ENCODE measurements at places on chromosomes 3 and 15. TPM values are rescaled to one million over a fixed set of nuclear protein-coding genes. Genes with fewer than 3 reads are reported as not detected.

ZNF662 gene
- total RNA-seq: not detected

DNA sequence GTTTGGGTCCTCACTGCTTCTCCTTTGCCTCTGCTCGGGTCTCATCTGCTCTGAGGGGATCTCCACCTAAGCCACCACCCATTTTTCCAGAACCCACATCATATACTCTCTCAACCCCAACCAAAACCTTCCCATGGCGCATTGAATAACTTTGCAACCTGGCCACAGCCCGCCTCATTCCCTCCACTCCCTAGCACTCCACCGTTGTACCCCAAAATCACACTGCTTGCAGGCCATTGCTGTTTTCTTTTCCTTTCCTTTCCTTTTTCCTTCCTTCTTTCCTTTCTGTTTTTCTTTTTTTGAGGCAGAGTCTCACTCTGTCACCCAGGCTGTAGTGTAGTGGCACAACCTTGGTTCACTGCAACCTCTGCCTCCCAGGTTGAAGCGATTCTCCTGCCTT is 3.1 kb upstream of the VPS18 start:
- H3K36me3 ChIP-seq: peaks cover 4% of the 10 kb centered on the region
- H3K4me3 ChIP-seq: no peak overlapping the region
- peaks cover 3% of the 10 kb centered on the region for H3K4me1 ChIP-seq
- peaks cover 8% of the 10 kb centered on the region for H3K27me3 ChIP-seq
- no peak for DNase-seq
- no peak overlapping the region for H3K27ac ChIP-seq

OR4F15 gene
- not detected for total RNA-seq

DNA sequence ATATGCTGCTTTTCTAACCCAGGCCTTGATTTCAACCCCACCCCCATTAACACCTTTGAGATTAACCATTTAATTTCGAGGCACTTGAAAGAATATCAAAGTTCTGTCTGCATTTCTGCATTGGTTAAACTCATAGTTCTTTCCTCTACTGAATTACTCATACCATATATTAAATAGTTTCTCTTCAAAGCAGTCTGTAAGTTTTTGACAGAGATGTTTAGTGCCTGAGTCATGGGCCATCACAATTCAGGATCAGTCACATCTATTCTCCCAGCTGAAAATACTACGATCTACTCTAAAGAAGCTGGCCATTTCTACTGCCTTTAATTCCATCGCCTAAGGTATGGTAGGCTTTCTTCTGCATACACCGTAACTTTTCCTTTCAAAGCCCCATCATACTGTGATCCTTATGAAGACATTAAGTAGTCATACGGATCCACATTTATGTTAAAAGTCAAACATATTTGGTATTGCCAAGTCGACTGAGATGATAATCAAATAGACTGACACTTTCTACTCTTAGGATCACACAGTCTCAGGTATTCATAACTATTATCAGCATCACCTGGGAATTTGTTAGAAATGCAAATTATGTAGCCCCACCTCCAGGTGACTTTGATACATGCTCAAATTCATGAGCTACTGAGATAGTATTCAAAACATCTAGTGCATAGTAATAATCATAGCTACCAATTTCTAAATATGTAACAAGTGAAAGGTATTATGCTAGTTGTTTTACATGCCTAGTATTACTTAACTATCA is 489.4 kb upstream of the IL12A start:
- H3K27ac ChIP-seq: no peak overlapping the region
- no peaks in the 10 kb centered on the region for H3K4me1 ChIP-seq
- no peak overlapping the region for H3K4me3 ChIP-seq
- H3K27me3 ChIP-seq: no peaks in the 10 kb centered on the region
- no peaks in the 10 kb centered on the region for H3K36me3 ChIP-seq

- peaks cover 1% of the 10 kb centered on the region for H3K4me1 ChIP-seq
- H3K36me3 ChIP-seq: no peaks in the 10 kb centered on the region
- H3K4me3 ChIP-seq: no peak overlapping the region
- H3K27ac ChIP-seq: no peak overlapping the region
- no peaks in the 10 kb centered on the region for H3K27me3 ChIP-seq
Measured at GRCh38 chr3:108403686-108404345, 106.6 kb downstream of the MYH15 start.

- no peak overlapping the region for H3K4me3 ChIP-seq
- H3K36me3 ChIP-seq: no peaks in the 10 kb centered on the region
- no peaks in the 10 kb centered on the region for H3K27me3 ChIP-seq
- H3K27ac ChIP-seq: no peak overlapping the region
- no peaks in the 10 kb centered on the region for H3K4me1 ChIP-seq
Measured at GRCh38 chr3:51355891-51356578, 29.1 kb upstream of the MANF start.
